ENCODE measurements at places on chromosomes 7 and 10.
A peak's percentile ranks its signal among the peaks of the same experiment; 100 is the strongest.

DNA sequence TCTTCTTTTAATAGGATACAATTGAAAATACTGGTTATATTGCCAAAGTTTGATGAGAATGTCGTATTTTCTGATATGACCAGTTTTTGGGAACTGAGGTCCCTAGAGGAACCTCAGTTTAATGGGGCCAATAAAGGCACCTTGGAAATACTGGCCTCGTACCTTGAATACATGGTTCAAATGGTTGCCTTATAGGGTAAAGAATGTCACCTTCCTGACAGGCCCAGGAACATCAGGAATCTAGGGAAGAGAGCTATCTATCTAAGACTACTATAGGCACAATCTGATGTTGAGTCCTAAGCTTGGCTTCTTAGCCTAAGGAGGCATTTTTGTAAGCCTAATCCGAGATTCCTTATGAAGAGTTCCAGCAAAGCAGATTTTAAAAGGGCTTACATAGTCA lies 9.3 kb downstream of the SHTN1 start:
- no peak for DNase-seq

DNA sequence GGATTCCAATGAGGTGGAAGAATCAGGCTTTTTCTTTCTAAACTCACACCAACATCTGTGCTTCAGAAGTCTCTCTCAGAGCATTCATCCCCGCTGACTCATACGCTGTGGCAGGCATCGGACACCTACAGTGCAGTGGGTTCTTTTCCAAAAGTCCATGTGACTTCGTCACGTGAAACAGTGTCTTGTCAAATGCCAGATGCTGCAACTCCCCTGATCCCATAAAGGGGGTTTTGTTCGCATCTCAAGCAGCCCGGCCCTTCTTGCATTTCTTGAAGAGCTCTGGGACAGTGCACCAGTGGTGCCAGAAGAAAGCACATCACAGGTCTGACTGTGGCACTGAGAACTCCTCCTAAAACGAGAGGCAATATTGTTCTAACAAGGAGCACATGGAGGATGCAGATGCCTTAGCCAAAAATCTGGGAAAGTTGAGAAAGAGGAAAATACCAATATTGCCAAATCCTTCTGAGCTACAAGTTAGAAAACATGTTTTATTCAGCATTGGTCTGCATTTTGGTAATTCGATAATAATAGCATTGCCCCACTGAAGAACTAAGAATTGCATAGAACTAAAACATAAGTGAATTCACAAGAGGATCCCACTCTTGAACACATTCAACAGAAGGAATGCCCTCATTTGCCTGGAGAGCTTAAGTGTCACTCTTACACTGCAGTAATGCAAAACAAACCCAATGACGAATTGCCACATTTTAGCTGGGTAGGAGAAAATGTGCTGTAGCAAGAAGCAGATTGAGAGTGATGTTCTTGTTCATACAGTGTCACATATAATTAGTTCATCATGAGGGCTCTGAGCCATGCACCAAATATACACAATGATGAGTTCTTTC lies 204.4 kb downstream of the CXCL12 start:
- no peak for DNase-seq

DNA sequence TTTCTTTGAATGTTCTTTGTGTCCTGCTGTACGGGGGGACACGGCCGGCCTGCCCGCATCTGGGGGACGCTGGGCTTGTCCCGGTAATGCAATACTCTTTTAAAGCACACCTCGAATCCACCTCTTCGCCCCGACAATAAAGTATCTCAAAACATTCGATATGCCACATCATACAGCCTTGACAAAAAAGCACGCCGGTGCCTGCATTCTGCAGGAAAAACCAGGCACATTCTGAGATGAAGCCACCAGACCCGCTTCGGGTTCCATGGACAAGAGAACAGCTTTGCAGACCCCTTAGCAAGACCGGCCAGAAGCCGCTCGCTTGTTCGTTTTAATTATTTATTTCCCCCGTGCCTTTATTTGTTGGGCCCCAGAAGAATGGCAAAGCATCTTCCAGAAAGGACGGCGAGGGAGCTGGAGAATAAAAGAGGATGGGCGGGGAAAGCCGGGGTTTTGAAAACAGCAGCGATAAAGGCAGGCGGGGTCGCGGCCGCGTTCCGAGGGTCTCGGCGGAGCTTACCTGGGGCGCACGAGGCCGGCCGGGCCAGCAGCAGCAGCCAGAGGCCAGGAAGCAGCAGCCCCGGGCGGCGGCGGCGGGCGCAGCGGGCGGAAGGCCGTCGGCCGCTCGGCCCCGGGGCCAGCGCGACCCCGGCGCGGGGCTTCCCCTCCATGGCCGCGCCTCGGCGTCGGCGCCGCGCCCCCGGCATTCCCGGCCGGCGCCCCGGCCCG lies 462 bp downstream of the KIAA1549 start:
- no peak for DNase-seq

DNA sequence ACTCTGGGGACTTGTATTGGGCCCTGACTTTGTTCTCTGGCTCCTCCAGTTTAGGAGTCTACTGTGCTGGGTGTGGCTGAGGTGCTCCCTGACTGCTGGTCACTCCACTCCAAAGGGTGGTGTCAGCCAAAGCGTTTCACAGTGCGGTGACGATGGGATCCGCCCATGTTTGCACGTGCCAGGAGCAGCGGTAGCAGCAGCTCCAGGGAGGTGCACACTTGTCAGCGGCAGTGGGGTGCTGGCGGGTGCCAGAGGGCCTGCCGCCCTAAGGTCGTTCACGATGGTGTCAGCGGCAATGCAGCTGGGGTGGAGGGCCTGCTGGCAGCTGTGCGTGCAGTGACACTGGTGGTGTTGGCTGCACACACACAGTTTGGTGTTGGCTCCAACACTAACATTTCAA lies 268.5 kb upstream of the AKR1E2 start:
- no peak for DNase-seq

- no peak for DNase-seq
Observed at GRCh38 chr7:147400221-147400689, 1190.3 kb upstream of the C7orf33 start.

DNA sequence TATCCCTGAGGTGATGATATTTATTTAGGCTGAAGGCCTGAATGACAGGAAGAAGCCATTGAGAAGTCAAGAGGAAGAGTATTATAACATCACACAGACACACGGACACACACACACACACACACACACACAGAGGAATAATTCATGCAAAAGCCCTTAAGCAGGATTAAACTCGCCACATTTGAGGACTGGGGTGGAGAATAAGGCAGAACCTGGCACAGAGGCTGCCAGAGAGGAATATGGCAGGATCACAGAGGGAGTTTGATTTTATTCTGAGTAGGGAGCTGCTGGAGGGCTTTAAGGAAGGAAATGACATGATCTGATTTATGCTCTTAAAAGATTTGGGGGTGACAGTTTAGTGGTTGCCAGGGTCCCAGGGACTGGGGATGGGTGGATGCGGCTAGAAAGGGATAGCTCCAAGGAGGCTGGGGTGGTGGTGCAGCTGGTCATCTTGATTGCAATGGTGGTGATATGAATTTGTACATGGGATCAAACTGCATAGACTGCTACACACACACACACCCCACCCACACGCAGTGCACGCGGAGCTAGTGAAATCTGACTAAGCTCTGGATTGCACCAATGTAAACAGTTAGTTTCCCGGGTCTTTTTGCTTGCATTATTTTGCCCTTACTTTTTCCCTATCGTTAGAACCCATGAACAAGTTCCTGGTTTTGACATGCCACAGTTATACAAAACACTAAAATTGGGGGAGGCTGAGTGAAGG lies 11.2 kb downstream of the SMURF1 start:
- no peak for DNase-seq

DNA sequence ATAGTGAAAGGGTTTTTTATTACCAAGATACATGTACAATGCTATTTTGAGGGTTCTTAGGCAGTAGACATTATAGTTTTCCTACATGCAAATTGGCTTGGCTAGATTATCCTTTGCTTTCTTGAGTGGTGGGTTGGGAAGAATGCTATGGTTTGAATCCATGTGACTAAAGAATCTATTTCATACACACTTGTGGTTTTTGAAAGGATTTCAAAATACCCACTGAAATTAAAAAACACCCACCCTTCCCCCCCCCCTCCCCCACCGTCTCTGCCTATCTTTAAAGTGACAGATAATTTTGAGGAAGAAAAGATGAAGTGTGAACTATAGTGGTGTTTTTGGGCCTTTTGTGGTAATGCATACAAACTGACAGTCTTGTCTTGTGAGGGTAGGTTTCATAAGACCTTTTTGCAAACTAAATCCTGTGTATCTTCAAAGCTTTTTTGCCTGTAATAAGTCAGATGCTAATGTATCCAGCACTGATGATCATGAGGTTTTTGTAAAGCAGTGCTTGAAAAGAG lies 90.9 kb downstream of the TPST1 start:
- DNase-seq, result no peak

GRCh38 chr10:27695088-27695487 lies 50.5 kb downstream of the MKX start:
- DNase-seq, result no peak

DNA sequence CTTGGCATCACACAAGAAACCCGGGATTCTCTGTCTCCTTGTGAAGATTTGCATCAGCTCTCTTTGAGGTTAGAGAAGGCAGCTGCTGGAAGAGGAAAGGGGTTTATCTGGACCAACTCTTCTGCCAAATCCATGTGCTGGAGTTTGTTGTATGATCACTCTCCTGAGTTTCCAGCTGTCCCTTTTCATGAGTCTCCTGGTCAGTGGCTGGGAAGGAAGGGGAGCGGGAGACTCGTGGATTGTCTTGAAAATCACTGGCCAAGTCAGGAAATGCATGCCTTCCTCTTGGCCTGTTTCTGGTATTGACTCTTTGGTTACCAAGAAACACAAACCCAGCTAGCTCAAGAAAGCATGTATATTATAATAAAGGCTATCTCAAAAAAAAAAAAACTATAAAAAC lies 38.8 kb downstream of the TACR2 start:
- no peak for DNase-seq

DNA sequence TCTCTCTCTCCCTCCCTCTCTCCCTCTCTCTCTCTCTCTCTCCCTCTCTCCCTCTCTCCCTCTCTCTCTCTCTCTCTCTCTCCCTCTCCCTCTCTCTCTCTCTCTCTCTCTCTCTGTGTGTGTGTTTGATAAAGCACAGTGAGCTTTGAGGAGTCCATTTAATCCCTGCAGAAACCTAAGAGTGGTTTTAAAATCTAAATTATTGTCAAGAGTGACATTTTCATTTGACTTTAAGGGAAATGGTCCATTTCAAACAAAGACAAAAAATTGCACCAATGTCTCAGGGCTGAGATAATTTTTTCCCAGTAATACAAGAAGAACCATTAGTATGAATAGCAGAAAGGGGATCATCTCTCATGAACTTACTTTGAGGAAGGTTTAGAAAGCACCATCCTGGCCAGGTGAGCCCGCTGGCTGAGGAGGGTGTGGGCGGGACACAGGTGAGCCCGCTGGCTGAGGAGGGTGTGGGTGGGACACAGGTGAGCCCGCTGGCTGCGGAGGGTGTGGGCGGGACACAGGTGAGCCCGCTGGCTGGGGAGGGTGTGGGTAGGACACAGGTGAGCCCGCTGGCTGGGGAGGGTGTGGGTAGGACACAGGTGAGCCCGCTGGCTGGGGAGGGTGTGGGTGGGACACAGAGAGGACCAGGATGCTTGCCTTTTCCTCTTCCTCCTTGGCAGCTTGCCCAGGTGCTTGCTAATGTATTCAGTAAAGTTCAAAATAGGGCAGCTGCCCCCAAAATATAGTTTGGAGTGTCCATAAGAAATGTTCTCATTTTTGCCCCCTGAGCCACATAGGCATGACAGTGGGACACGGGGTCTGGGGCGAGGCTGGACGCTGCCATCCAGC lies 125.0 kb downstream of the DNAJB6 start:
- no peak for DNase-seq

GRCh38 chr10:84196083-84196482 lies 1.7 kb downstream of the CDHR1 start:
- no peak for DNase-seq

GRCh38 chr10:122671355-122671754 lies 28.3 kb downstream of the C10orf120 start:
- no peak for DNase-seq

- no peak for DNase-seq
Observed at GRCh38 chr7:66737667-66738066, 2.9 kb upstream of the RABGEF1 start.

GRCh38 chr7:6147627-6148026 lies 116.5 kb downstream of the ANKRD61 start:
- no peak for DNase-seq

DNA sequence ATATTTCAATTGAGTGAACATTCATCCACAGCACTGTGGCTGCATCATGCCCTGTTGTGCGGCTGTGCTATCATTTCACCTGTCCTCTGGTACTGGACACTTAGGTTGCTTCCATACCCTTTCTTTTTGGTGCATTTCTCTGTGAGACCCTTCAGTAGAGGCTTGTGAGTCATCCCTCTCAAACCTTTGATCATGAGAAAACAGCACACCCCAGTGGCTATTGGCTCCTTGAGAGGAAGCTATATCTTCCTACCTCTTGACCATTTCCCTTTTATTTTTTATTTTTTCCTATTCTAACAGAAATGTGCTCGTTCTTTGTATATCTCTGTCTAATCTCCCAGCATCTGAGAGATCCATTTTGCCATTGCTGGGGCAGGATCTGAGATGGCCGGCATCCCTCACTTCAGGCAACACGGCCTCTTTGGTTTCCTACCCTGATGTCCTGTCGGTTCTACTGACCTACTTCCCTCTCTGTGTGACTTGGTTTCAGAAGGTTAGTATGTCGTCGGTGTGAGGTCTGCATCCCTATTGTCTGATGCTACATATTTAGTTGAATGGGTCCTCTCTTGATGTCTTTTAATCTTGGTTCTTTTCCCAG lies 23.8 kb upstream of the PIK3AP1 start:
- no peak for DNase-seq

- DNase-seq, result no peak
Observed at GRCh38 chr7:108486291-108486966, 30.2 kb upstream of the NRCAM start.

GRCh38 chr7:73829921-73830680 lies 695 bp upstream of the CLDN4 start:
- DNase-seq, result no peak

DNA sequence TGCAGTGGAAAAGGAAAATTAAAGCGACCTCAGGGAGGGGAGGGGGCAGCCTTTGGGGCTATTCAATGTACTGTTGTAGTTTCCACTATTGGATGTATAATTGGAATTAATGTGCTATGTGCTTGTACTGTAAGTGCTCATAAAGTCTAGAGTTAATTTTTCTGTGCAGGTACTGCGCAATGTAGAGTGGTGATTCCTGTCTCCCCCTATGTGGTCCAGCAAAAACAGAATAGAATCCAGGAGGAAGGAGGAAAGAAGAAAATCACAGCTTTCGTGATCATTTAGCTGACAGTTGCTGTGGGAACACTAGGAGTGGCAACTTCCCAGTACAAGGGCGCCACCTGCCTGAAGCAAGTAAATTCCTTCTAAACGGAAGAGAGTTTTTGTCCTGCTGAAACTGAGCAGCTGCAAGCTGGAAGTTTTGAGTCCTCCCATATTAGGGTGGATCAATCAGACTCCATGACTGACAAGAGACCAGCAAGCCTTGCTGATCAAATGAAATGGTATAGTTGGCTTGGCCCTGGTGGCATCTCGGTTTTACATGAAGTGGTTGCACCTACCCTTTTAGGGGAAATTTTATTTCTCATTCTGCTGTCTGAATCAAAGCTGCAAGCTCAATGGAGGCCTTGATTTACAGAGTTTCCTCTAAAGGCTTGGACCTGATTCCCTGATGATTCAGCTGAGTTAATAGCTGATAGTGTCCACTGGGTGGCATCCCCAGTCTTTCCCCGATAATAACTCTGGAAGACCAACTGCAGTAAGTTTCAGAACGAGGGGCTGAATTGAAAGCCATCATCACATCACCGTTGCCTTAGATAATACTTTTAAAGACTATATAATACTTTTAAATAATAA lies 299.8 kb downstream of the HGF start:
- peak; percentile 17 for DNase-seq

GRCh38 chr10:54666192-54666591 lies 134.8 kb downstream of the PCDH15 start:
- DNase-seq, result no peak
